Cardiac septum (tissue), 1 donor: ENCODE measurements at places on chromosomes 12 and 14.
A peak's percentile ranks its signal among the peaks of the same experiment; 100 is the strongest.

GRCh38 chr14:100293497-100294212, 12.6 kb downstream of the SLC25A29 start:
- DNase-seq = peak; percentile 50

DNA sequence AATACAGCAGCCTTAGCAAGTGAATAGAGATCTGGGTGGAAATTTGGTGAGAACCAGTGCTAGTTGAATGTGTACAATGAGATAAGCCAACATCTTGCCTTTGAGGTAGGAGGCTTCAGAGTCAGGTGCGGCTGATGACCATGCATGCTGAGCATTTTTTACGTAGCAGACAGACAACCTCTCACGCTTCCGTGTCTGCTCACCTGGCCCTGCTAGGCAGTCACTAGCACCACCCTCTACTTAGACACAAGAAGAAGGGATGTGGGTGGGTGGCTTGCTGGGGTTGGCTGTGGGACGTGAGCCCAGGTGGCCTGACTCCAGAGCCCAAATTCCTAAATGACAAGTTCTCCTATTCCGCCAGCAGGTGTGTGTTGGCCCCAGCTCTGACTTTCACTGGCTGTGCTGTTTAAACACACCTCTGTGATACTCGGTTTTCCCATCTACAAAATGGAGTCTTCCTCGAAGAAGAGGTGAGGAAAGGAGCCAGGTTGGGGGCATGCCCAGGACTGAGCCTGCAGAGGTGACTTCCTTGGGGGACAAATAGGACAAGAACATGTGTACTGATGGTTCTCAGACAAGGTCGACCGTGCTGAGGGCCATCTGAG, 57.8 kb upstream of the BCL11B start:
- no peak for DNase-seq

- no peak for DNase-seq
These were observed 9.6 kb downstream of the ZDHHC22 start for GRCh38 chr14:77131871-77132486.

DNA sequence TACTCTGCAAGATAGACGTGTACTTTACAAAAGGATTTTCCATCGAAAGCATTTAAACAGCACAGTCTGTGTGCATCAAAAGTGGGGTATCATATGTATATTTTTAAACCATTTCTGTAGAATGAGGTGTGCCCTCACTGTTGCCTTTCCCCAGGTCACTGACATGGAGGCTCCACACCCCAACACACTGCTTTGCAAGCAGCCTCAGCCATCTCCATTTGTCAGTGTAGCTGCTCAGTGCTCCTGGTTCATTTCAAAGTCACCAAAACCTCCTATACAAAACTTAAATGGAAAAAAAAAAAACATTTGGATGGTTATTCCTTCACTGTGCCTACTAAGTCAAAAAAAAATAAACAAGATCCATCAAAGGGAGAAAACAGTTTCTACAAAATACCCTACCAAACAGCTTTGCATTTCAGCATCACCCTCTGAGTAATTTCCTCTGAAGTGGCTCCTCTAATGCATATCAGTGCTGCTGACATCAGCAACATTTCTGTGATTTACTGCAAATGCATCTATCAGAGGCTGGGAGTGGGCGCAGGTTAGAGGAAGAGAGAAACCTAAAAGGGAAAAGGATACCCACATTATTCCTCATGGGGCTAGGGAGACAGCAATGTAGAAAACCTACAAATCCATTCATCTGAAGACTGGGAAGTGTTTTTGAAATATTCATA, 46.0 kb downstream of the KCNK10 start:
- DNase-seq = no peak

GRCh38 chr12:50637870-50638481, 125.9 kb upstream of the ATF1 start:
- DNase-seq = no peak

DNA sequence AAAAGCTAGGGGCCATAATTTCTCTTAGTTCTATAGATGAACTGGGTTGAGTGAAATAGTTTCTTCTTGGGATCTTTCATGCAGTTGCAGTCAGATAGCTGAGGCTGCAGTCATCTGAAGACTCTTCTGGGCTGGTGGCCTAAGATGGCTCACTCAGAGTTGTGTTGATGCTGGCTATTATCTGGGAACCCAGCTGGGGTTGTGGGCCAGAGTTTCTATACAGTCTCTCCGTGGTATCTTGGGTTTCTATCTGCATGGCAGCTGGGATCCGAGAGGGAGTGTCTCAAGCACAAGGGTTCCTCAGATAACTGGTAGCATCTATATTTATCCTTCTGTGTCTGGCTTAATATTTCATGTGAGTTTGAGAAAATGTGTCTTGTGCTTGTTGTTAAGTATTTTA, 21.1 kb downstream of the AVPR1A start:
- DNase-seq = no peak

- no peak for DNase-seq
These were observed 44.4 kb downstream of the GIT2 start for GRCh38 chr12:109951751-109952150.

- no peak for DNase-seq
These were observed 1.7 kb downstream of the CDKN1B start for GRCh38 chr12:12718853-12719252.

DNA sequence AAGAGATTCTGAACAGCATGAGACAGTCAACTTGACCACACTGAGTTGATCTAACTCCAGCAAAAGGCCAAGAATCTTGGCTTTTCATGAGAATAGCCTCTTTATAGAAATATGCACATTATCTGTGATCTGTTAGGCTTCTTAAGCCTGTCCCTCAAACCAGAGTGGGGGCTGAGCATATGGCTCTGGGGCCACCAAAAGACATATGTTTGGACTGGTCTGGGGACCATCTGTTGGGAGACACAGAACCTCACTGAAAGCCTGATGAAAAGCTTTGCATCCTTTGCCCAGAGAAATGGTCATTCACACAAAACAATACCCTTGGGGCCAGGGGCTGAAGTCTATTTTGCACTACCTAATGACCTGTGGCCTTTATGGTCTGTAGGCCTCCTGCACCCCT, 165.3 kb upstream of the PRMT8 start:
- no peak for DNase-seq

GRCh38 chr14:50697659-50698290, 29.7 kb upstream of the SAV1 start:
- no peak for DNase-seq

DNA sequence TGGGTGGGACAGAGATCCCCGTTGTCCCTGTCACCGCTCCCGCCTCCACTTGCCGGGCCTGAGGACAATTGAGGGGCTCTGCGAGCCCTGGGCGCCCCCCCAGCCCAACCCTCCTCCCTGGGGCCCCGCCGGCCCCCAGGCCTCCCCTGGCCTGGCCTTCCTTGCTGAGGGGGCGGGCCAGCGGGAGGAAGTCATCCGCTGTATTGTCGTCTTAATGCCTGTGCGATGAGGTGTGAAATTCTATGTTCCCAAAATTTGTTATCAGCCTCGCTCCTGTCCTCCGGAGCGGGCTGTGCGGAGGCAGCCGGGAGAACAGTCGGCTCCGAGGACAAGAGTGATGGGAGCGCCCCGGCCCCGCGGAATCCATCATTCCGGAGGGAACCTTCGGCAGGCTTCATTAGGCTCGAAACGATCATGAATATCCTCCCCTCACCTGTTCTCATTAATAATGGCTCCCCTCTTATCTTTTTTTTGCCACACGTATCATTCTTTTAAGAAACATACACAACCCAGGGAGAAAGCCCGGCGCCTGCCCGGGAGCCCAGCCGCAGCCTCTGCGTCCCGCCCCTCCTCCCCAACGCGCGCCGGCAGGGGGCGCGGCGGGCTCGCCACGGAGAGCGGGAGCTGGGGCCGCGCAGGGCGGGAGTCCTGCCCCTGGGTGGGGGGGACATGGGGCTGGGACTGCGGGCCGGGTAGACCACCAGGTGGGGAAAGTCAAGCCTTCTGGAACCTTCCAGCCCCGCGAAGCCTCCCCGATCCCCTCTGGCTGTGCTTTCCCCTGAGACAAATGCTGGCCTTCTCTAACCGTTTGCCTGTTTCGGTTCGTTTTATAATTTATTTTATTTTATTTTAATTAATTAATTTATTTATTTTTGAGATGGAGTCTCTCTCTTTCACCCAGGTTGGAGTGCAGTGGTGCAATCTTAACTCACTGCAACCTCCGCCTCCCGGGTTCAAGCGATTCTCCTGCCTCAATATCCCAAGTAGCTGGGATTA, 17.1 kb upstream of the DLK1 start:
- no peak for DNase-seq

DNA sequence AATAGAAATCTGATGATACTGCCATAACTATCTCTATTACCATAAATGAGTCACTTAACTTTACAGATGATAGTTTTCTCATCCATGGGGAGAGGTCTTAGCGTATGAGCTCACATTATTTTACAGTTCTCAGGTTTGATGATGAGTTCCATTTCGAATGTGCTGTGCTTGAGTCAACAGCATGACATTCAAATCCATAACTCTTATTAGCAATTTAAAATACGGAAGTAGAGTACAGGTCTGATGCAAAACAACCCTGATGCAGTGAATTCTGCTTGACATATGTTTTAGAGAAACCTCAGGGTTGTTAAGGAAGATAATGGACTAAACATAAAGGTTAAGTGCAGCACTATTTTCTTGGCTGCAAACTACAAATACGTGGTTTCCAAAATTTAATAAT, 30.0 kb downstream of the C14orf39 start:
- no peak for DNase-seq

- DNase-seq = peak; percentile 72
These were observed 231.2 kb downstream of the CHST11 start for GRCh38 chr12:104687823-104688573.

- DNase-seq = no peak
These were observed 34.2 kb upstream of the KICS2 start for GRCh38 chr12:64256166-64256800.

GRCh38 chr12:106957583-106957982, 1.9 kb downstream of the TMEM263 start:
- no peak for DNase-seq

DNA sequence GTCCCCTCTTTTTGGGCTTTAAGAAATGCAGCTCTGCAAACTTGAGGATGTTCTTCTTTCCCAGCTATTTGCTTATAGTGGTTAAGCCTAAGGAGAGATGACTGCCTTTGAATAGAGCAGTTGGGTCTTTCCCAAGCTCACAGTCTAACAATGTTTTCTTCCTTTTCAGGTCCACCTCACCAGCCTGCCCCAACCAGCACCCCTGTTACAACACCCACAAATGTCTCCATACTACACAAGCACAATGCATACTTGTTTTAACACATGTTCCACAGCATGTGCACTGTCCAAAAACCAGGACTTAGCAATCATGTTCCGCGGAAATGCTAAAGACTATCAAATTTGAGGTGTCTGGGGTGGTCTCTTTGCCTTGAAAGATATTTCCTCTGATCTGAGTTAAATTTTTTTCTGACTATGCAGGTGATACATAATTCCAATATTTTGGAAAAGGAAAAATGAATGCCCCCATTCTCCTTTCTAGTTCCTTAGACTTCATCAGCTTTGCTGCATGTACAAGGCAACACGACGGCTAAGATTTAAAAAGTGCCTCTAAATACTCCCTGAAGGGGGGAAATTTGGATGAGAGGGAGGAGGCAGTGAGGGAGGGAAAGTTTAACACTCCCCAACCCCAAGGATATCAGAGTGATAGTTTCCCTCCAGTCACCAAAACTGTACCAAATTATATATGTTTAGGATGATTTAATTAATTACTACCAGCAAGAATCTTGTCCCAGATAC, 6.6 kb upstream of the HOXC13 start:
- no peak for DNase-seq

- peak; percentile 89 for DNase-seq
These were observed at the start of gene RIMKLB for GRCh38 chr12:8697476-8698131. Gene RIMKLB (plus strand): TSS chr12:8697991. CDS start chr12:8713867, 15,876 bp downstream.

DNA sequence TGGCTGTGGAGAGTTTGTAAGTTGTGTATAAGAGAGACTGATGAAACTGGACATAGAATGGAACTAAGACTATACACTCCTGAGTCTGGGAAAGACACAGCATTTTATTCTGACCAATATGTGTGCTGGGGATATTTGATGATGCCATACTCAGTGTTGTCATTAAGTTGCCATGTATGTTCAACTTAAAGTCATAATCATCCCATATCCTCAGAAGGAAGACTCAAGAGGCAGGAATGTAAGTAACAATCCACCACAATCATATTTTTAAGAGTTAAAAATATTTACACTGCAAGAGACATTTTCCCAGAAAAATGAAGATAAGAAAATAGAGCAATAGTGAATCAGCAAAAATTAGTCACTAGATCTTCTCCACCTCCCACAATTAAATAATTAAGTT, 120.1 kb downstream of the MDGA2 start:
- DNase-seq = no peak

DNA sequence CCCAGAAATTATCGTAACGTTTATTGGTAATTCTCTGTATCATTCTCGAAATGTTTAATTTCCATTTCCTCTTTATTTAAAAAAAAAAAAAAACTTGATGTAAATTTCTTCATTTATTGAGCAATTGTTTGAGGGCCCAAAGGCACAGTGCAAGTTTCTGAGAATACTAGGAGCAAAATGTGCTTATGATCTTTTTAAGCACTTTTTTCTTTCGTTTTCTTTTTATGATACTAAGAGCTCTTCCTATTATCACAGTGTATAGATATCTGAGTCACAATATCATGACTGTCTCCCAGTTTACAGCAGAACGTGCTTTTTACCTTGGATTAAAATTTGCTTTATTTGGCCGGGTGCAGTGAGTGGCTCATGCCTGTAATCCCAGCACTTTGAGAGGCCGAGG, 5.6 kb downstream of the ATP2A2 start:
- DNase-seq = no peak

- no peak for DNase-seq
These were observed 102.6 kb upstream of the MED13L start for GRCh38 chr12:116380108-116380507.

- DNase-seq = no peak
These were observed 381.6 kb downstream of the DPF3 start for GRCh38 chr14:72512281-72512680.

DNA sequence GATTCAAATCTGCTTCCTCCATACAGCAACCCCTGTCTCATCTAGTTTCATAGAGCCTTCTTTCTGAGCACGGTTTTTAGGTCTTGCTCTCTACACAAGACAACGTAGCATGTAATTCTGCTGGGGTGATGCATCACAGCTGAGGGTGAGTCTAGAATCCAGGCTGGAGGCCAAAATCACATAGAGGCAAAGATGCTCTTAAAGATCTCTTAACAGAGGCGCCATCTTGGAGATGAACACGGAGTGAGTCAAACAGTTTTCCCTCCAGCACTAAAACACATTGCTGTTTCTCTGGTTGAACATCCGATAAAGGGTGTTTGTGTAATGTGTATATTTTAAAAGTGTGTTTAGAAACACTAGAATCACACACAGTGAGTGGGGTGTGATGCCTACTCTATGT, 78.9 kb downstream of the NOS1 start:
- peak; percentile 17 for DNase-seq
